CD4-positive, alpha-beta T cell (primary cell): ENCODE measurements at places on chromosomes 7 and 10. TPM values are rescaled to one million over a fixed set of nuclear protein-coding genes. Genes with fewer than 3 reads are reported as not detected.

AHCYL2 gene
- total RNA-seq, result 5.8 TPM

CPVL gene
- 4.5 TPM for total RNA-seq

SLC13A1 gene
- not detected for total RNA-seq

KIAA1549 gene
- total RNA-seq, result not detected

SPDYE5 gene
- total RNA-seq, result 0.20 TPM

CACNA2D1 gene
- not detected for total RNA-seq

ITIH5 gene
- total RNA-seq, result not detected
